ENCODE measurements at places on chromosomes 2 and 18. TPM values are rescaled to one million over a fixed set of nuclear protein-coding genes. Genes with fewer than 3 reads are reported as not detected.

Gene LRP2
- 260 TPM for total RNA-seq

Gene UCN
- 0.86 TPM for total RNA-seq

Gene SLC8A1
- 0.21 TPM for total RNA-seq

Gene GKN1
- not detected for total RNA-seq

Gene GAL3ST2
- 6.8 TPM for total RNA-seq

DNA sequence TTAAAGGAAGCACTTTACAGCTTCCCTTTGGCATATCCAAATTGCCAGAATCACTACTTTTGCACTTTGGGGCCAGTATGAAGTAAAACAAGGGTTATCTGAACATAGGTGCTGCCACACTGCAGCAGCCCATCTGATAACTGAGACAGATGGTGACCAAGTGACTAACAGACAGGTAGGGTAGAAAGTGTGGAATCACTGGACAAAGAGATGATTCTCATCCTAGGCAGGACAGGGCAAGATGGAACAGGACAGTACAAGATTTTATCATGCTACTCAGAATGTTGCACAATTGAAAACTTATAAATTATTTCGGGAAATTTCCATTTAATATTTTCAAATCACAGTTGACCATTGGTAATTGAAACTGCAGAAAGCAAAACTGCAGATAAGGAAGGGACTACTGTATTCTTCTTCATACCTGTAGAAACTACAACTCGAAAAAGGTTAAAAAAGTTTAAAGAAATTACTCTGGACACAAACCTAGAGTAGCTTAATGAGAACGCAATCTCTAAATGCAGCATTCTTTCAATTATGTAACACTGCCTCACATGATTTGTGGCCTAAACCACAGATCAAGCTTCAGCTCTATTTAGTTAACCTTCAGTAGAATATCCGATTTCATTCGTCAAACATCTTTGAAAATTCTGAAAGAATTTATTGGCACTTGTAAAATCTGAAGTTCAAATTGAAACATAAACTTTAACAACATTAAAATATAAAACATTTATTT, 31.4 kb downstream of the HEATR5B start:
- no peak for DNase-seq

- no peak for DNase-seq
Observed at GRCh38 chr2:40937284-40937683, 485.4 kb upstream of the SLC8A1 start.

DNA sequence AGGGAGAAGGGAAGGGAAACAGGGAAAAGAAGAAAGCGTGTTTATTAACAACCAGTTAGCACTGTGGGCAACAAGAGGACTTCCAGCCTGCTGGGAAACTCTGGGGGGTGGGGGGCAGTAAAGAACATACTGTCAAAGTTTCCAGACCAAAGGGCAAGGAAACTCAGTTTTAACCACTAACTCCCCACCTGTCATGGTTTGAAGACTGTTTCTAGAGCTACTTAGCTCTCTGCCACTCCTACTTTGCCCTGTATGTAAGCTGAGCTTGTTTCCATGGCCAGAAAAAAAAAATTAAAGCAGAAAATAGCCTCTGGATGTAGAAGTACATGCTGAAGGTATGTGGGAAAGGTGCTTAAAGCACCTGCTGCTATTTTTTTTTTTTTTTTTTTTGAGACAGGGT, 11.0 kb upstream of the PTPN2 start:
- DNase-seq, result no peak

DNA sequence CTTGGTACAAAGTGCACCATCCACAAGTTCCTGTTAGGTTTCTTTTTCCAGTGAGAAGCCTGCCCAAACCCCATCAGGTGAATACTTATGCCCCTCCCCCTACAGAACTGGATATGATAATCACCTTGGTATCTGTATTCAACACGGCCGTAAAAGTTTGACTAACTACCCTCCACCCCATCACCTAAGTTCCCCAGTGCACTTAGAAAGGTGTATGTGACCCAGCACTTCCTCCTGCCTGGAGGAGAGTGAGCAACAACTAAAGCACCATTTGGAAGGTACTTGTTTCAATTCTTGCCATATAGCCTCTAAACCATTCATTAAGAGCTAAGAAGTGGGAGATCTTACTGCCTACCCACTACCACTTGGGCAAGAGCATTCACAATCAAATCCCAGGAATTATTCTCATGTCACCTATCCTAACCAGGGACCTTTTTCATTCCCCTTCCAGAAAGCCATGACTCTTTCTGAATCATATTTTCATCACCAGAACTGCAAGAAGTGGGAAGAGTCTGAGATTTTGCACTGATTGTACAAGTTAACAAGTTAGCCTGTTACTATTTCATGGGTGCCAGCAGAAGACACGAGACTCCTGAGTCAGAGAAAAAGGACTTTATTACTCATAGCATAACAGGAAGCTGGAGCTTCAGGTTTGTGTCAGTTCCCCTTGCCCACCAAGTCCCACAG, 53.5 kb upstream of the NDUFV2 start:
- DNase-seq, result peak; percentile 17

GRCh38 chr18:36250827-36251226, 46.7 kb upstream of the FHOD3 start:
- DNase-seq, result no peak

DNA sequence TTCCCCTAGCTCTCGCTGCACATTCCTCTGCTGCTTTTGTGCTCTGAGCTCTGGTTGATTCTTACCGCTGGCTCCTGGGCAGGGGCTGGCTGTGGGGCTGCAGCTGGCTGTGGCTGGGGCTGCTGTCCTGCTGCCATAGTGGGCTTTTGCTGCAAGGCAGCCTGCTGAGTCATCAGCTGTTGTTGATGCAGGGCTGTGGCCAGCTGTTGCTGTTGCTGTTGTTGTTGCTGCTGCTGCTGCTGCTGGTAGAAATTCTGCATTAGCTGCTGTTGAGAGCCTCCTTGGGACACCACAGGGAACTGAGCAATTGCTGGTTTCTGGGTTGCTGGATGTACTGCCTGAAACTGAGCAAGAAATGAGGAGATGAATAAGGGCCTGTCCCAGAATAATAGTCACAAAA, 77.2 kb upstream of the NFU1 start:
- no peak for DNase-seq

- DNase-seq, result no peak
Observed at GRCh38 chr2:181063696-181064095, 83.3 kb downstream of the UBE2E3 start.

Measured in Caco-2 (cell line).